ENCODE measurements at places on chromosomes 12 and 14.

DNA sequence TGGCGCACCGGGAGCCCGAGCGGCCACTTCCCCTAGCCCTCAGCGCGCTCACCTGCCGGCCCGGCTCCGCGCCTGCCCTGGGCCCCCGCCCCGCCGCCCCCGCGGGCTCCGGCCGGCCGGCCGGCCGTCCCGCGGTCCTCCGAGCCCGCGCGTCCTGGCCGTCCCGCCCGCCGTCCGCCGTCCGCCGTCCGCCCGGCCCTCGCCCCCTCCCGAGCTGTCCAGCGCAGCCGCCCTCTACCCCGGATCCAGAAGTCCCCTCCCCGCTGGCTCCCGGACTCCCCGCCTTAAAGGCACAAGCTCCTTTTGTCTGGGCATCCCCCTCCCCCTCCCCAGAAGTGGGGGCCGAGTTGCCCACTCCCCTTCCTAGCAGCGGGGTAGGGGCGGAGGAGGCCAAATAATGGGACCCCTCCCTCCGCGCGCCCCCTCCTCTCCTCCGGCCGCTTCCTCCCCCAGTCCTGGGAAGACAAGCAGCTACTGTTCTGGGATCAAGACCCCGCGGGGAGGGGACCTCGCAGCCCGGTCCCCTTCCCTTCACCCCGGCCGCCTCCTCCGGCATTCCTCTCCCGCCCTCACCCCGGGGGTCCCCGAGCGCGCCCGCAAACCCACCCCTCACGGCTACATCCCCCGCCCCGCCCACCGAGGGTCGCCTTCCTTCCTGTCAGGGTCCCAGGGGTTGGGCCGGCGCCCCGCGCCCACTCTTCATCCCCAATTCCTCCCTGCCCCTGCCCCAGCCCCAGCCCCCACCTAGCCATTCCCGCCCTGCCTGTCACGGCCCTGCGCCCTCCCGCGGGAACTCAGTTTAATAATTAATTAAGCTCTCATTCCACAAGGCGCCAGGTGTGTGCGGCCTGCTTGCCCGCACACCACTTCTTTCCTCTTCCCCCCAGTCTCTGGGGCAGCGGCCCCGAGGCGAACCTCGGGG lies at the start of gene ADCY6:
TSS of gene ADCY6 (minus strand) at position 236 of the 922 bp plus-strand sequence. CDS start 5,655 bp downstream, outside the sequence.
- DNase-seq = peak; percentile 52

DNA sequence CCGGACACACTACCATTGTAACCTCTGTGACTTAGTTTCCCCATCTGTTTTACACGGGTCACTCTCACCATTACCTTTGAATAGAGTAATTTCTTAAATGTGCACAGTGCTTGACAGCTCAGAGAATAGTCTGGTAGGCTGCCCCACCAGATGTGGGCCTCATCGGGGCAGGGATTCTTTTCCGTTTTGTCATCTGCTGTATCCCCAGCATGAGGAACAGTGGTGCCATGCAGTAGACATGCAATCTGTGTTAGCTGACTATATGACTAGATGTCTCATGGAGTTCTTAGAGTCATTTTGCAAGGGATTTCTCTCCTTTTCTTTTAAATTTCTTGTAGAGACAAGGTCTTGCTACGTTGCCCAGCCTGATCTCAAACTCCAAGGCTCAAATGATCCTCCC lies 44.9 kb upstream of the PLEKHG3 start:
- DNase-seq = no peak

- DNase-seq = no peak
Measured at GRCh38 chr12:12452326-12452902, 95.5 kb downstream of the BORCS5 start.

DNA sequence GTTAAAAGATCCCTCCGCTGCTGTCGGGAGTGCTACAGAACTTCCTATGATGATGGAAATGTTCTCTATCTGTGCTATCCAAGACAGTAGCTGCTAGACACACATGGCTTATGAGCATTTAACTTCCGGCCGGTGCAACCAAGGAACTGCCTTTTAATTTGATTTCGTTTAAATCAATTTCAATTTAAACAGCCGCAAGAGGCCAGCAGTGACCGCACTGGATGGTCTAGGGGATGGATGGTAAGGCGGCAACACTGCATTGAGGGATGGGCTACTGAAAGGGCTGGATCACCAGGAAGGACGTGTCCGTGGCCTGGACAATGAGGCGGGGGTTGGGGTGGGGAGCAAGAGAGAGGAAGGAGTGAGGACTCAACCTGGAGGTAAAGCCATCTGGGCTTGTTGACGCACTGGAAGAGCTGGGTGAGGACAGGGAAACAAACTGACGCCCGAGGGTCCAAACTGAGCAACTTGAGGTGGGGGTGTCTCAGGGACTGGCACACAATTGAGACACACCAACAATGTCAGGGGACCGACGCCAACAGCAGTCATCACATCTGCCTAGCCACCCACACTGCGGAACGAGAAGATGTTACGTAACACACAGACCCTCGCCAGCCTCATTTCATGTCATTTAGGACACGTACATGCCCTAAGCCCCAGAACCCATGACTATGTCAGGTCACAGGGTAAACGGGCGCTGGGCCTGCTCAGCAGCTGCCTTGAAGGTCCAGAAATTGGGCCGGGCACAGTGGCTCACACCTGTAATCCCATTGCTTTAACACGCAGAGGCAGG lies 57.6 kb downstream of the SCARB1 start:
- no peak for DNase-seq

Measured in dermis microvascular lymphatic vessel endothelial cell (primary cell).